ENCODE measurements at places on chromosomes 16 and 17.

DNA sequence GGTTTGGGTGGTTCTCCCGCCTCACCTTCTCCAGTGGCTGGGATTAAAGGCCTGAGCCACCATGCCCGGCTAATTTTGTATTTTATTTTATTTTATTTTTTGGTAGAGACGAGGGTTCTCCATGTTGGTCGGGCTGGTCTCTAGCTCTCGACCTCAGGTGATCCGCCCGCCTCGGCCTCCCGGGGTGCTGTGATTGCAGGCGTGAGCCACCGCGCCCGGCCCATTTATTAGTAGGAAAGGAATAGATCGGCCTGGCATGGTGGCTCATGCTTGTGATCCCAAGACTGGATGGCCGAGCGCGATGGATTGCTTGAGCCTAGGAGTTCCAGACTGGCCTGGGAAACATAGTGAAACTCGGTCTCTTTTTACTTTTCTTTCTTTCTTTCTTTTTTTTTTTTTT, 20.4 kb upstream of the RBL2 start:
- DNase-seq: no peak

DNA sequence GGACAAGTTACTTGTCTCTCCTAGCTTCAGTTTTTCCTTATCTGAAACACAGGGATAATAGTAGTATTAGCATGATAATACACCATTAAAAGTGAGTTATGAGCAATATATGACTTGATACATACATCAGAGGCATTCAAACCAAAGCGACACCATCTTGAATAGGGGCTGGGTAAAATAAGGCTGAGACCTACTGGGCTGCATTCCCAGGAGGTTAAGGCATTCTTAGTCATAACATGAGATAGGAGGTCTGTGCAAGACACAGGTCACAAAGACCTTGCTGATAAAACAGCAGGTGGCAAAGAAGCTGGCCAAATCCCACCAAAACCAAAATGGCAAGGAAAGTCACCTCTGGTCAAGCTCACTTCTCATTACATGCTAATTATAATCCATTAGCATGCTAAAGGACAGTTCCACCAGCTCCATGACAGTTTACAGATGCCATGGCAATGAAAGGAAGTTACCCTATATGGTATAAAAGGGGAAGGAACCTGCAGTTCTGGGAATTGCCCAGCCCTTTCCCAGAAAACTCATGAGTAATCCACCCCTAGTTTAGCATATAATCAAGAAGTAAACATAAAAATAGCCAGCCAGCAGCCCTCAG, 37.2 kb upstream of the HS3ST3A1 start:
- DNase-seq: no peak

DNA sequence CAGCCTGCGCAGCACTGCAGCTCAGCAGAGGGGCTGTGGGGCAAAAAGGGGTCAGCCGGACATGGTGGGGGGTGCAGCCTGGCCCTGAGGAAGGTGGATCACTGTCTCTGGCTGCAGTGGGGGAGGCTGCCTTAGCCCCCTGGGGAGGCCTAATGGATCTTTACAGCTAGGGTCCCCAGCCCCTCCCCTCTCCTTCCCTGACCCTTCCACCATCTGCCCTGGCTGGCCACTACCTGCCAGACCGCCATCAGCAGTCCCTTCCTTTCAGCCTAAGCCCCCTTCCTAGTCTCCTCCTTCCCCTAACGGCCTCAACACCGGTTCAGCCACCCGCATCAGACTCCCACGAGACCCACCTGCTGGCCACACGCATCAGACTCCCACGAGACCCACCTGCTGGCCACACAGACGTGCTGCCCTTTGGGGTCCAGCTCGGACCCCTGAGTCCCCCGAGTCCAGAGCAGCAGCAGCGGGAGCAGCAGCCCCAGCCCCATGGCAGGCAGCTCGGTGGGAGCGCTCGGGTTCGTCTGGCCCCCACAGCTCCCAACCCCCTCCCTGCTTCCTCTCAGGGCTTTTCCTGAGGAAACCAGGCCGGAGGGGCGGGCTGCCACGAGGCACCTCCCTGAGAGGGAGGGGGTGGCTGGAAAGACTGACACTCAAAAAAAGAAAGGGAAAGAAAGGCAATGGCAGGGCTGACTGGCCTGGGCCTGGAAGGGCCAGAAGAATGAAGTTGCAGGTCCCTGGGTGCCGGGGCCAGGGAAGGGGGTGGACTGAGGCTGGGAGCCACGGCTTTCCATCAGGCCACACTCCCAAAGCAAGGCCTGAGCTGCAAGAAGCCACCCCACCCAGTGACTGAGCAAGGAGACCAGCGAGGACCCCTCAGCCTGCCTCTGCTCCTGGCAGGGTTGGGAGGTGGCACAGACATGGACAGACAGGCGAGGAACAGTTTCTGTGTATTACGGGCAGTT, at the start of gene SCARF1:
Gene SCARF1 (minus strand): TSS at position 526 of the 965 bp plus-strand sequence. CDS start 35 bp downstream, at position 491.
- no peak for DNase-seq

DNA sequence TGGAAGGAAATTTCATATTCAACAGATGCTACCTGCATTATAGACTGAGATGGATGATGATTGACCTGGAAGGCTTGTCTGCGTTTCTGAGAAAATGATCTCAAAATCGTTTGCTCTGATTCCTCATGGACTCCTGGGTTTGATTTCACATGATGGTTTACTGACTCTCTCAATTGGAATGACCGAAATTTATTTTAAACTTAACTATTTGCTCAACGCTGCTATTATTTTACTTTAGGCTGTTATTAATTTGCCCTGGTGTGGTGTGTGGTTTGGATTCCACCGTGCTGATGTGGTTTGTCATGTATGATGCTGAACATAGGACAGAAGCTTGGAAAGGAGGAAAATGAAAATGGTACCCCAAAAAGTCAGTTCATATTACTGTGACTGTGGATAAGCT, 37.3 kb upstream of the ELAC2 start:
- no peak for DNase-seq
